Stimulated activated naive CD4-positive, alpha-beta T cell (primary cell): ENCODE measurements at places on chromosomes 5 and 9.

DNA sequence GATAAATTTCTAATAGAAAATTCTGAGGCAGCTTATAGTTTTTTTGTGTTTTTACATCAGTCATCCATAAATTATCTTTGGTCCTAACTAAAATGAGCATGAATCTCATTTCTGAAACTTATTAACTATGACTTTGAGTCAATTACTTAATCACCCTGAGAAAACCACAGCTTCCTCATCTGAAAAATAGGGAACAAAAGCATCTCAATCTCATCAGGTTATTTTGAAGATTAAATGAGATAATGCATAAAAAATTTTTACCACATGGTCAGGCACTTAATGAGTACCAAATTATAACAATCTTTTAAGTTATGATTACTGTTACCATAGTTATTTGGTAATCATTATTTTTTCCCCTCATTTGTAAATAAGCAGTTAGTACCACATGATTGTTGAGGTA is 279.1 kb downstream of the MAST4 start:
- no peak for DNase-seq

DNA sequence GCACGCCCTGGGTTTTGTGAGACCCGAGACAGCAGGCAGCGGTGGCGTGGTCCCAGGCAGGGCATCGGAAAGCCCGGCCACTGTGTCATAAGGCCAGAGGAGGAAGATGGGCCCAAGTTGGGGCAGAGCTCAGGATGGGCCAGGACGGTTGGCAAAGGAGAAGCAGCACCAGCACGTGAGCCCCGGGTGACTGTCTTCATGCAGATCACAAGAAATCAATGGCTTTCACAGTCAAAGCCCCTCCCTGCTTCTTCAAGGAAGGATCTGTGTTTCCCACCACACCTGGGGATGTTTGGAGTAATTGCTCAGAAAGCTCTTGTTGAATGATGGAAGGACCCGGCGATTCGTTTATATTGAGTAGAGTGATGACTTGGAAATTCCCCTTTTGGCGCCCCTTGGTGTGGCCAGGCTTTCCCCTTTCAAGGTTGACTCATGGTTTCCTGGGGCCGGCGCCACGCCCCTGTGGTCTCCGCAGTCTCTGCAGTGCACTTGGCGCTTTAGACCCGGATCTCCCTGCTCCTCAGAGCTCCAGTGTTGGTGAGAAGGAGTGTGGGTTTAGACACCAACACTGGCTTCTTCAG is 52.1 kb downstream of the IL31RA start:
- no peak for DNase-seq

DNA sequence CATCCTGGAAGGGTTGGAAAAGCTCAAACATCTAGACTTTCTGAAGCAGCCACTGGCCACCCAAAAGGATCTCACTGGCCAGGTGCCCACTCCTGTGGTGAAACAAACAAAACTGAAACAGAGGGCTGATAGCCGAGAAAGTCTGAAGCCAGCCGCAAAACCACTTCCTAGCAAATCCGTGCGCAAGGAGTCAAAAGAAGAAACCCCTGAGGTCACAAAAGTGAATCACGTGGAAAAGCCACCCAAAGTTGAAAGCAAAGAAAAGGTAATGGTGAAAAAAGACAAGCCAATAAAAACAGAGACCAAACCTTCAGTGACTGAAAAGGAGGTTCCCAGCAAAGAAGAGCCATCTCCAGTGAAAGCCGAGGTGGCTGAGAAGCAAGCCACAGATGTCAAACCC is 87.6 kb downstream of the MAP1B start:
- DNase-seq, result no peak

DNA sequence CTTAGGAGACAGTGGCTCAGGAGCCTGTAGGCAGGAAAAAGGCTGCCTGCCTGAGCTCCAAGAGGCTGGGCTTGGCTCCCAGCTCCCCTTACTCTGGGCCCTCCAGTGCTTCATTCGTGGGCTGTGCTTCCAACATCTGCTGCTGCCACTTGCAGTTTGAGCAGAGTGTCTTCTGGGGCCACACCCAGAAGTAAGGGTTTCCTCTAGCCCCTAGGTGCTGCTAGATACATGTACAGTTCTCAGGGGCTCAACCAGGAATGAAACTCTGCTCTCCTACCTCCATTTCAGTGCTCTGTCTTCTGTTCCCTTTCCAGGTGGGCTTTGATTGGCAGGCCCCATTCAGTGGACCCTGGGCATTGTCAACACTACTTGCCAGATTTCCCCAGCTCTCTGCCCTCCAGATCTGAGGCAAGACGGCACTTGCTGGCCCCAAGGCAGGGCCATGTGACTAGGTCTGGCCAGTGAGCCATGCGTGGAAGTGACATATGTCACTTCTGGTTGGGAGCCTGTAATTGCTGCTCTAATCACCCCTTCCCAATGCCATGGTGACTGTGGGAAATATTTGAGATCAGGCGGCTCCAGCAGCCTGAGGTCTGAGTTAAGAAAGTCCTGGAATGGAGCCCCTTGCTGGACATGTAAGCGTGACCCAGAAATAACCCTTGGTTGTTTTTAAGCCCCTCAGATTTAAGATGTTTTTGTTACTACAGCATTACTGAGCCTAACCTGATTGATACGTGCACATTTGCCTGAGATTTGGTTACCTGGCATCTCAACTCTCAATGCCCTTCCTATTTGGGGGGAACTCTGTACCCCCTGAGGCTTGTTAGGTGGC is 9.4 kb upstream of the BOD1 start:
- no peak for DNase-seq
